ENCODE measurements at places on chromosomes 4 and X. TPM values are rescaled to one million over a fixed set of nuclear protein-coding genes. Genes with fewer than 3 reads are reported as not detected.

- no peak for DNase-seq
These were observed 20.8 kb upstream of the PRPS2 start for GRCh38 chrX:12770440-12770839.

GRCh38 chr4:172772781-172773180, 395.8 kb upstream of the GALNT7 start:
- no peak for DNase-seq

The CTAG1B gene
- not detected for total RNA-seq

The BANK1 gene
- 0.12 TPM for total RNA-seq

The SFRP2 gene
- 1.4 TPM for total RNA-seq
